Stimulated activated naive CD8-positive, alpha-beta T cell treated with anti-CD3 and anti-CD28 coated beads, Interleukin-15, Interleukin-2, amounts not matched to agents 100 U/mL and 50 U/mL, for 24 hours (primary cell): ENCODE measurements at places on chromosomes 6 and 20.
A peak's percentile ranks its signal among the peaks of the same experiment; 100 is the strongest.

DNA sequence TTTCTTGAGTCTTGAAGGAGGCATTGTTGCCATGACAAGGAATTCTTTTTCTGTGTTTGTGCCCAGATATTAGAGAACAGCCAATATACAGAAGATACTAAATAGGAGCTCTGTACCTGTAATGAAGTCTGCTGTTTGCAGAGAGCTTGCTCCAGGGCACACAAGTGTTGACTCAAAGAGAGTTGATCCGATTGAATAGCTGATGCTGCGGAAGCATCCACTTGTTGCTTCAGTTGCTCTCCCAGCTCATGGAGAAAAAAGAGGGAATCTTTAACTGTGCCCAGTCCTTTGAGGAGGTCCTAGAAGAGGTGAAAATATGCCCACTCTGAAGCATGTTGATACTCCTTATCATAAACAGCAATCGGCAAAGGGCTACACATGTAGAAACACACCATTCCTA lies 411.4 kb downstream of the ESR1 start:
- no peak for DNase-seq

DNA sequence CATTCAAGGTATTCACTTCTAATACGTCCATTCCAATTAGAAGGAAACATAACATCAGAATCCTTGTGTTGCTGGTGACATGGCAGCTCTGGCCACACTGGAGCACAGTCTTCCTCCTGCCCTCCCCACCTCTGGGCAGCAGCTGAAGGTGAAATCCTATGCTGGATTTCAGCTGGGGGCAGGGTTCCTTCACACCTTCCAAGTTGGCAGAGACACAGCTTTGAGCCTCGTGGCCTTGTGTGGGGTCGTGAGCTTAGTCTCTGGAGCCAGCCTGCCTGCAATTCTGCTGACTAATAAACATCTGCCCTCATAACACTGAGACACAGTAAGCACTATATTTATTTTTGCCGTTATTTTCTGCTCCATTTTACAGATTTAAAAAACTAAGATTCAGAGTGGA lies 218.9 kb upstream of the RIN2 start:
- no peak for DNase-seq

GRCh38 chr20:31644701-31645100 lies 7.0 kb downstream of the COX4I2 start:
- no peak for DNase-seq

GRCh38 chr20:46363874-46364669 lies 42.3 kb downstream of the ELMO2 start:
- peak; percentile 91 for DNase-seq

GRCh38 chr6:150687508-150687907 lies 87.8 kb downstream of the PLEKHG1 start:
- no peak for DNase-seq

DNA sequence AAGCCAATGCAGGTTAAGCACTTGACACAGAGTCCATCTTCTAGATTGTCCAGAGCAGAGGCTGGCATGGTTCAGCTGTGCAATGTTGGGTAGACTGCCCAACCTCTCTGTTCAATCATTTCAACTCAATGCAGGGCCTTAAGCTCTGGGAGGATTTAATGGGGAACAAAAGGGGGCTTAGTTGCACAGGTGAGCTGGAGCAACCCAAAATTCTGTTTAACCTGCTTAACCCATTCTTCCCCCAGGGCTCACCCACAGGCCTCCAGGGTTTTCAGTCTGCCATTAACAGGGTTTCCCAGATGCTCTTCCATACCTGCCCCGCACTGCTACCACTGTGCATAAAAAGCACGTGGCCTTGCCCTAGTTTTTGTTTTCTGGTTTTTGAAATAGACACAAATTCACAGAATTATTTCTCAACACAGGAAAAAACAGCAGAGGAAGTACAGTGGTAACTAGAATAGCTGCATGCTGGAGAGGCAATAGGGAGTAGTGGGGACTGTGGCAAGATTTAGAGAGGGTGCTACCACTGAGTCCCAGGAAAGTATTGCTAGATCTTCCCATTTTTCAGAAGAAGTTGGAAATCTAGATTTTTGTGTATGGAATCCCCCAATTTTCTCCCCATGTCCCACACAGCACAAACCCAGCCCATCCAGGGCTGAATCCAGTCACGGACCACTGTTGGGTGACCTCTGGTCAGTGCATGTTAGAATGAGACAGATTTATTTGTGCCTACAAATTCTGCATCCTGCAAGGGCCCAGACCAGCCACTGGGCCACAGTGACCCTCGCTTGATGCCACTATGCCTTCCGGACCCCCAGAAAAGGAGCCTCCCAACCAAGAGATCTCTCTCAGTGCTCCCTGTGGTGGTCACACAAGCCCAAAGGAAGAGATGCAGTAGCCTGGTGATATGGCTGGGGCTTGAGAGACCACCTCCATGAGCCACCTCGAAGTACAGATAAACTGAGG lies 4.6 kb downstream of the PTGIS start:
- DNase-seq: peak; percentile 2

DNA sequence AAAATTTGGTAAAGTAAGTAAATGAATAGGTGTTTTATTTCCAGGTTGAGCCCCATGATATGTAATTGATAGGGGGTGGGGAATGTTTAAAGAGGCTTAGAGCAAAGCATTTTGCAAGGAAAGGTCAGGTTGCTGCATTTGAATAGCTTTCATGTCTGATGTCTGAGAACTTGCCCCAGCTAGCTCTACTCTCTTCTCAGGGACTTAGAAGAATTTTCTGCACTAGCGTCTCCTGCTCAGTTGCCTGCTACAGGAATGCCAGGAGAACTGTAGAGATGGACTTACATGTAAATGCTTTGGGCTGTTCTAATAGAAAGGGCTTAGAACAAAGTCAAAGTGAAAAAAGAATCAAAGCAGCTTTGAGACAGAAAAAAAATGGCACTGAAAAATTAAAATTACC lies 35.5 kb downstream of the TRMT6 start:
- no peak for DNase-seq

DNA sequence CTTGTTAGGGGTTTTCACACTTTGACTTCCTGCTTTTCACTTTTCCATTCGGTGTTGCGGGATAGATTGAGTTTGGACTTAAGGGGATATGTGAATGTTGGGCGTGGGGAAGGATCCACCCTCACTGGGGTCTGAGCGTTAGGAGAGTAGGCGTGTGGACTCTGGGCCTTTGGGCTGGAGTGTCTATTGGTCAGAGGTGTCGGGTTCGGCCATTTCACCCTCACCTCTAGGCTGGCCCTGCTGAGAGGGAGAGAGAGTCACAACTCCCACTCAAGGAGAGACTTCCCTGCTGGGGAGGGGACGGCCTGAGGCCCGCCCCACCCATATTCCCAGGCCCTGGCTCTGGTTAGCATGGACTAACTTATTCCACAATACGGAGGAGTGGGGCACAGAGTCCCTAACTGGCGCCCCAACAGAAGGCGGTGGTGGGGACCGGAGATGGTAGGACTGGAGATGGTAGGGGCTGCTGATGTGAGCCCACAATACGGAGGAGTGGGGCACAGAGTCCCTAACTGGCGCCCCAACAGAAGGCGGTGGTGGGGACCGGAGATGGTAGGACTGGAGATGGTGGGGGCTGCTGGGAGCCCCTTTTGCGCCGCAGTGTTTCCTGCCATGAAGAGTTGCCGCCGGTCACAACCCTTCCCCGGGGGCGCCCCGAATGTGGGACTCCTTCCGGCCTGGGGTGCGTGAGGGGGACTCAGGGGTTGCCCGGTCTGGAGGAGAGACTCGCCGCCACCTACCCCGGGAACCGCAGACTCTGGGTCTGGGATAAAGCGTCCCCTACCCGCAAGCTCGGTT lies 1.4 kb upstream of the PTPRA start:
- DNase-seq: peak; percentile 76

GRCh38 chr6:84882768-84883766 lies 118.7 kb upstream of the TBX18 start:
- DNase-seq: no peak

- no peak for DNase-seq
Measured at GRCh38 chr6:112352101-112352500, 5.0 kb downstream of the RFPL4B start.

GRCh38 chr6:37123957-37124729 lies 45.8 kb upstream of the PIM1 start:
- no peak for DNase-seq

DNA sequence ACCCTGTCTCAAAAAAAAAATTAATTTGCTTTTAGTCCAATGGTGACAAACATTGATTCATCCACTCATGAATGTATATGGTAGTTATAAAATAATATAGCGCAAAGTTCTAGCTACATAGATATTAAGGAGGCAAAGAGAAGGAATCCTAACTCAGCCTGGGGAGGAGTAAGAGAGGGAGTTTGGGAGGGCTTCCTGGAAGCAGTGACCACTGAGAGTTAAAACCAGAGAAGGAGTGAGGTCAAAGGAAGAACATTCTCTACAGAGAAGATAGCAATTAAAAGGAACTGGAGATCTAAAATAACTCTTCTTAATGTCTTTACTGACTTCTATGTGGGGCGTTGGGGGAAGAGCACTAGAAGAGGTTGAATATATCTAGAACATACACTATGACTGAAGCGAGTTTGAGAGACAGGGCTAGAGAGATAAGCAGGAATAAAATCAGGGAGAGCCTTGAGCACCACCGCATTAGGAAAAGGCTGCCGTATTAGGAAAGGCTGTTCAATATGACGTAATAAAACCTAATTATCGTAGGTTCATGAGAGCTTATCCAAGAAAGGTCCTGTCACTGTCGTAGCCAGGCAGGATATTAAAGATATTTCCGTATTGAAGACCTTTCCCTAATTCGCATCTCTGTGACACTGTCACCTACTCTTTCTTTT lies 81.8 kb upstream of the CNKSR3 start:
- no peak for DNase-seq

DNA sequence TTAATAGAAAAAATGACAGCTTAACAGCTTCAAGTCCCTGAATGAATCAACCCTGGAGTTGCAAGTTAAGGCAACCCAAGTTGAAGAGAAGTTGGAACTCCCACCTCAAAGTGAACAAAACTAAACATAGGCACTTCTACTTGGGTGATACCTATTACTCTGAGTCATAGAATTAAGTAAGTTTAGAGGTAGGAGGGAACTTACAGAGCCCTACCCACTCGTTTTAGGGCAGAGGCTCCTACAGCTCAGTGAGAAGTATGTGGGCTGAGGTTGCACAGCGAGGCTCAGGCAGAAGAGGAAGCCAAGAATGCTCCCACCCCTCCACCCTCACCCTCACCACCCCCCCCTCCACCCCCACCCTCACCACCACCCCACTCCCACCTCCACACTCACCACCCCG lies 42.2 kb downstream of the NFATC2 start:
- no peak for DNase-seq

- DNase-seq: no peak
Measured at GRCh38 chr6:83097675-83098074, 30.2 kb downstream of the DOP1A start.

- no peak for DNase-seq
Measured at GRCh38 chr6:87714093-87714842, 12.2 kb upstream of the AKIRIN2 start.

- DNase-seq: no peak
Measured at GRCh38 chr6:130676773-130677144, 150.4 kb upstream of the SMLR1 start.

DNA sequence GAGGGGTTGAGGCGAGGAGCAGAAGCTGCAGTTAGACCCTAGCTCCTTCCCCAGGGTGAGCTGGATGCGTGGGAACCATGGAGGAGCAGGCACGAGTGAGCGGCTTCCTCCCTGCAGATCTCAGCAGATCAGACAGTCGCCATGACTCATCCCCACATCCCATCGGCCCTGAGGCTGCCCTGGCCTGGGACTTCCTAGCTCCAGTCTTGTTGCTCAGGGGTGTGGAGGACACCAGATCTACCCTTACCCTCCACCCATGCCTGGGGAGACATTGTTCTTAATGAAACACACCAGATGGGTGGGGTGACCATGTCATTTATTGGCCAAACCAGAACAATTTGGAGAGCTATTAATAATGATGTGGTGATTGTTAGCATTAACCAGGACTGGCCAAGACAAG lies 36.3 kb upstream of the TGM2 start:
- no peak for DNase-seq

GRCh38 chr6:1123386-1124375 lies 188.2 kb upstream of the FOXQ1 start:
- DNase-seq: no peak

GRCh38 chr6:21808045-21808470 lies 214.5 kb downstream of the SOX4 start:
- no peak for DNase-seq

GRCh38 chr6:165746331-165746730 lies 83.3 kb upstream of the PDE10A start:
- DNase-seq: no peak

- DNase-seq: no peak
Measured at GRCh38 chr6:11094941-11095340, 1.3 kb downstream of the SMIM13 start.

DNA sequence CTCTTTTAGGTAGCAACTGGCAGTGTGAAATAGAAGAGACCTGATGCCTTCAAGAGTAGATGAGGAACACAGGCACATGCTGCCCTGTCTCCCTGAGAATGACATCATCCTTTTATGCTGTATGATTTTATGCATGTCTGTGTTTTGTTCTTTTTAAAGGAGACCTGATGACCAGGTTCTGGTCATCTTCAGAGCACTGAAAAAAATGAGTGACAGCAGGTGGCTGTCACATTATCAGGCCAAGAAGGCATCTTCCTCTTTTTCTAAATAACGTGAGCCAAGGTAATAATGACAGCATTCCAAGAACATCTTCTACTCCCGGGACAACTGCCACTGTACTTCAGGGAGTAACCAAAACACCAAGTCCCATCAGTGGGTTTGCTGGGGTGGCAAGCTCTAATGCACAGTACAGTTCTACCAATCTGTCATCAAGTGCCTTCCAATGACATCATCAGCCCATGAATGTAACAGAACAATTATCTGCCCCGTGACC lies 28.9 kb downstream of the CNKSR3 start:
- DNase-seq: no peak

- DNase-seq: no peak
Measured at GRCh38 chr6:107030151-107030550, 2.2 kb downstream of the MTRES1 start.

- no peak for DNase-seq
Measured at GRCh38 chr20:6169251-6169650, 46.4 kb upstream of the FERMT1 start.

GRCh38 chr6:90149280-90149679 lies 147.4 kb downstream of the BACH2 start:
- DNase-seq: no peak

- DNase-seq: no peak
Measured at GRCh38 chr6:131470534-131470933, 102.5 kb upstream of the ARG1 start.

DNA sequence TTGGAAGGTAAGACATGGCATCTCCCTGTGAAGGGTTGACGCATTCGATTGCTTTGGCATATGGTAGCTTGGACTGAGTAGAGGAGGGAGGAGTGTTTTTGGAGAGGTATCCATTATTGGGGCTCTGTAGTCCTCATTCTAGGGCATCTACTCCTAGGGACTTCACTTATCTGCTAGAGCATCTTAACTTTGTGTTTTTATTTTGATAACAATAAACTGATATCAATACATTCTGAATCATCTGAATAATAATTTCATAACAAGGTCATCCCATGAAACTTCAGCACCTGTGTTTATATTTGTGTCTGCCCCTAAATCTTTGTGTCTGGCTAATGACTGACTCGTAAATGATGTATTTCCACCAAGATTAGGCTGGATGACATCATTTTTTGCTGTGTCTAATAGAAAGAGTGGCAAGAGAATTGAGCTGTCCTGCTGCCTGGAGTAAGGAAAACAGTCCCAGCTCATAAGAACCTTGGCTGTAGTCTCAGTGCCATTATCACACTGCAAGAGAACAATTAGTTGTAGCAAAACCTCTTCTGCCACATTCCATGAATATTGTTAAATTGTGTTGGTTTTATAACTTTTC lies 288.5 kb downstream of the PRL start:
- DNase-seq: no peak

GRCh38 chr6:9332241-9332780 lies 897.0 kb upstream of the SLC35B3 start:
- no peak for DNase-seq
